NCI-H524 (cell line): ENCODE measurements at places on chromosomes 1 and 21.

- DNase-seq = no peak
These were observed 2.1 kb downstream of the PRDM15 start for GRCh38 chr21:41876928-41877652.

DNA sequence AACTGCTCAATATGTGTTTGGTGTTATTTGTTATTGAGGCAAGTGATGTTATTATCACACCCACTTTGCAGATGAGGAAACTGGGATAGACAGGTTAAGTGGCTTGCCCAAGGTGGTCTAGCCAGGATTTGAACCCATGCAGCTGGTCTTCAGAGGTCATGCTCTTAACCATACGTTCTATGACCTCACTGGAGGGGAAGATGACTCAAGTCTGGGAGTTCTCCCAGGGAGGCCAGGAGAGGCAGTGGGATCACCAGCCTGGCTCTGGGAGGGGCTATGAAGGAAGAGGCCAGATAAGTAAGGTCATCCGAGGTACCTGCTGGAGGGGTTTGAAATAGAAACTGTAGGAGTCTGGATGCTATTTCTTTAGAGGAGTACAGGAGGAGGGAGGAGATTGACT, 95.3 kb downstream of the NAV1 start:
- DNase-seq = no peak

DNA sequence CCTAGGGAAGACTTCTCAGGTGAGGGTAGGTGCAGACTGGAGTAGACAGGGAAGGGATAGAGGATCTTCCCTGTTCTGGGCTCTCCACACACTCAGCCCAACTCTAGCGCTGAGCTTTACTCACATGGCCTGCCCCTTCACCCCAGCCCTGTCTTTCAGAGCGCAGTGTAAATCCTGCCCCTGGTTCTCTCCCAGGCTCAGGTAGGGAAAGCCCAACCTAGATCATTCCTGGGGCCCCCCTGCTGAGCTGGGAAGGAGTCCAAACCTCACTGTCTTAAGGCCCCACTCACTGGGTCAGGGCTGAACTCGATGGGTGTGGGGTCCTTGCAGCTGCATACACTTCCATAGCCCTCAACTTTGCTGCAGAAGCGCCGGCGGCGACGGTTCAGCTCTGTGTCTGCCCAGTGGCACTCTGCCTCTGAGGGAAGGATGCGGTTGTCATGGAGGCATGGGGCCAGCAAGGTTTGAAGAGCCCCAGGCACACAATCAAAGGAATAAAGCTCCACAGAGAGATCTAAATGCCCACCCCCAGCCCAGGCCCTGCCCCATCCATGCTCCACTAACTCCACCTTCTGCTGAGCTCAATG, 4.2 kb downstream of the POMGNT1 start:
- no peak for DNase-seq

- DNase-seq = no peak
These were observed 12.1 kb downstream of the HIPK1 start for GRCh38 chr1:113941245-113941559.

DNA sequence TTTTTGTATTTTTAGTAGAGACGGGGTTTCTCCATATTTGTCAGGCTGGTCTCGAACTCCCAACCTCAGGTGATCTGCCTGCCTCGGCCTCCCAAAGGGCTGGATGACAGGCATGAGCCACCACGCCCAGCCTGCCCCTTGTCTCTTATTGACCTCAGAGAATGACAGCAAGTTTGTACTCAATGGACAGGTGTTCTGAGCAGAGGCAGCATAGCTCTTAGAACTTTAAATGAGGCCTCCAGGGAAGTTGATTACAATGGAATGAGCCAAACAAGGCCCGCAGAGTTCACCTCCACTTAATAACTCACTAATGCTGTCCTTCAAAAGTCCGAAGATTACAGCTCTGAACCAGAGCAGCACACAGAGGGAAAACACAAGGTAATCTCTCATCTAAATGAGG, 10.9 kb downstream of the TMPRSS2 start:
- no peak for DNase-seq

DNA sequence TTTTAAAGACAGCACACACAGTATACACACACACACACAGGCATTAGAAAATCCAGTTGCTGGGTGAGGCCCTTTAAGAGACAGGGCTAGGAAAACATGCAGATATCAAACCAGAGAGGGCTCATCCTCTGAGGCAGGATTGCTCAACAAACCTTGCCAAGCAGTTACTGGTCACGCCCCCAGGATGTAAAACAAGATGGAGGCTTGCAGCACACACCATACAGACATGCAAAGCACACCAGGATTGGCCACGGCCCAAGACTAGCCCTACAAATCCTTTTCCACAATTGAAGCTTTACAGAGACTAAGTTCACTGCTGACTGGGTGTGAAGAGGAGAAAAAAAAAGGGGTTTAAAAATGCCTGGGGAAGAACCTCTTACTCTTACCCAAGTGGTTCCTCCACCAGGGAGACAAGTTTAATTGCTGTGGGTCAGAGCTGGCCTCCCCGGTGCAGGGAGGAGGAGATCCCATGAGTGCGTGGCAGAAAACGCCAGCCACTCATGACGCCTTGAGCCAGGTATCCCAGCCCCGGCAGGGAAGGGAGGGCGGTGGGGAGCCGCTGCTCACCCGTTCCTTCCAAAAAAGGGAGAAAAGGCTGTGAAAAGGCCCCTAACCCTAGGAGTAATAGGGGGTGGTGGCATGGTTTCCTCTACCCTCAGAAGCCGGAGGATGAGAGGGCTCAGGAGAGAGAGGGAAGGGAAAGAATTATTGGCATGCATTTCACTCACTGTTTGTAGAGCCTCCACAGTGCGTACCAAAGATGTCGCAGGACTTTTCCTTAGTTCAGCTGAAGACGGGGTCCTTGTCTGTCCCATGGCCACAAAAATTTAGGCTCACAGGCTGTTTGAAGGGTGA, 594.6 kb upstream of the ZP4 start:
- DNase-seq = no peak

DNA sequence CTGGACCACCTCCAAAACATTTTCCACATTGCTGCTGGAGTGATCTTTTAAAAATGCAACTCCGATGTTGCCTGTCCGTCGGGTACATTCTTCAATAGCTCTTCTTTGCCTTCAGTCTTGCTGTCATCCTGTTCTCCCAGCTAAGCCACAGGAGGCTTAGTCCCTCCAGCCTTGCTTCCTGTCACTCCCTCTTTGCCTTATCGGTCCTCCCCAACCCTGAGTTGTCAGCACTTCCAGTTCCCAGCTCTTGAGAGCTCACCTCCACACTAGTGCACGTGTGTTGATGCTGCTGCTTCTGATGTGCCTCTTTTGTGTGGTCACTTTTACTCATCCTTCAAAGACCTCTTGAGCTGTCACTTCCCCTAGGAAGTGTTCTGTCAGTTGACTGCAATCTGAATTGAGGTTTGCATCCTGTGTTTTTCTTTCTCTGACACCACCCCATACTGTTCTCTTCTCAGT, 15.3 kb downstream of the UCK2 start:
- DNase-seq = no peak

- DNase-seq = no peak
These were observed 45.8 kb upstream of the NTPCR start for GRCh38 chr1:232904566-232904965.

DNA sequence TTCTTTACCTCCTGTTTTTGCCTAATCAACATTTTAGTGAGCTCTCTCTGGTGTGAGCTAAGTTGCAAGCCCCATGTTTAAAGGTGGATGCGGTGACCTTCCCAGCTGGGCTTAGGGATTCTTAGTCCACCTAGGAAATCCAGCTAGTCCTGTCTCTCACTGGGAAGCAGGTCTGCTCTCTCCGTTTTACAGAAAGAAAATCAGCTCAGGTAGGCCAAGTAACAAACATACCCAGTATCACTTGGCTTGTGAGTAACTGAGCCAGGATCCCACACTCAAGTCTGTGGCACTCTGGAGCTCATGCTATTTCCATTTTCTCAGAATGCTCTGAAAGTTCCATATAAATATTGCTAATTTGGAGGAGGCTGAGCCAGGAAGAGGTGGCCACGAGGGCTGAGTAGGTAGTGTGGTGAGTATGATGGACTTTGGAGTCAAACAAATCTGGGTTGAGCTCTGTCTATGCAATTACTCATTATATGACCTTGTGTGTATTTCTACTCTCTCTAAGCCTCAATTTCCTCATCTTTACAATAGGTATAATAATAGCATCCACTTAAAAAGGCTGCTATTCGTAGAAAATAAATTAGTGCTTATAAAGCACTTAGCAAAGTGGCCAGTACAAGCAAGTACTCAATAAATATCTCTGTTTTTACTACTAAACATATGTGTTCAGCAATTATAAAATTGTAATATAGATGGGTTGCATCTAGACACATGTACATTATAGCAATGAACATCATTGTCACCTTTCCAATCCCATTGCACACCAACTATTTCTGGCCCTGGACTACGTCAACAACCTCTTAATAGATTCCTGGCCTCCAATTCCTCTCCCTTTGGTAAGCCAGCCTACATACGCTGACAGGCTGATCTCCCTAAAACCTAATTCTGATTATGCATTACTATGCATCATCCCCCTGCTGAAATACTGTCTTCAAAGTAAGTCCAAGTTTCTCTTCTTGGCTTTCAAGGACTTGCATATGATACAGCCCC, 32.7 kb upstream of the DHCR24 start:
- DNase-seq = no peak

GRCh38 chr1:37471345-37472231, 2.8 kb upstream of the ZC3H12A start:
- DNase-seq = no peak

GRCh38 chr1:220426989-220427388, 100.9 kb upstream of the MARK1 start:
- no peak for DNase-seq

GRCh38 chr1:218353656-218354055, 8.5 kb downstream of the TGFB2 start:
- no peak for DNase-seq

- DNase-seq = no peak
These were observed 499.2 kb upstream of the PLXNA2 start for GRCh38 chr1:208743361-208743760.

GRCh38 chr1:220487297-220487820, 40.6 kb upstream of the MARK1 start:
- DNase-seq = no peak
